CD4-positive, alpha-beta memory T cell (primary cell): ENCODE measurements at places on chromosomes 3 and 15. TPM values are rescaled to one million over a fixed set of nuclear protein-coding genes. Genes with fewer than 3 reads are reported as not detected.

GRCh38 chr3:72976281-72976741 is 20.3 kb upstream of the PPP4R2 start:
- H3K4me1 ChIP-seq, result peaks cover 5% of the 10 kb centered on the region
- H3K4me3 ChIP-seq, result no peak overlapping the region
- H3K27me3 ChIP-seq, result no peaks in the 10 kb centered on the region
- H3K27ac ChIP-seq, result no peak overlapping the region
- no peaks in the 10 kb centered on the region for H3K36me3 ChIP-seq

- H3K27ac ChIP-seq, result no peak overlapping the region
- no peaks in the 10 kb centered on the region for H3K36me3 ChIP-seq
- DNase-seq, result no peak
- no peaks in the 10 kb centered on the region for H3K27me3 ChIP-seq
Observed at GRCh38 chr3:128194843-128195242, 41.6 kb downstream of the EEFSEC start.

DNA sequence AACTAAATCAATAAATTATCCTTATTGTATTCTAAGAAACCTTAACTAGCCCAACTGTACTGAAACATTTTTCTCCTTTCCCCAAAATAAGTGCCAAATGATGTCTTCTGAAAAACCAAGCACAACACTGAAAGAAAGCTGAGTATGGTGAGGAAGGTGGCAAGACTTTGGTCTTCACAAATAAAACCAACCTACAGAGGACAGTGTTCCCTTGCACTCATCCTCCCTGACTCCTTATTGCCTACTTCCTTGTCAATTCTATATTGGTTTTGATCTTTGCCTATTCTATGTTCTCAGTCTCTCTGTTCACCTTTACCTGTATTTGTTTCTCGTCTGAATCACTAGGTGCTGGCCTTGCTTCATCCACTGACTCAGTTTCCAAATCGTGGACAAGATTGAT is 490.1 kb upstream of the ZNF385D start:
- H3K27me3 ChIP-seq, result no peaks in the 10 kb centered on the region
- no peaks in the 10 kb centered on the region for H3K36me3 ChIP-seq
- H3K27ac ChIP-seq, result no peak overlapping the region
- H3K4me1 ChIP-seq, result no peaks in the 10 kb centered on the region
- no peak overlapping the region for H3K4me3 ChIP-seq

- no peak overlapping the region for H3K4me3 ChIP-seq
- H3K4me1 ChIP-seq, result no peaks in the 10 kb centered on the region
- no peak for DNase-seq
- H3K36me3 ChIP-seq, result no peaks in the 10 kb centered on the region
- H3K27ac ChIP-seq, result no peak overlapping the region
Observed at GRCh38 chr15:80587816-80588456, 107.2 kb upstream of the ABHD17C start.

GRCh38 chr15:64443016-64443415 is 17.4 kb upstream of the ZNF609 start:
- no peak overlapping the region for H3K4me3 ChIP-seq
- no peak for DNase-seq
- peaks cover 42% of the 10 kb centered on the region for H3K4me1 ChIP-seq
- H3K36me3 ChIP-seq, result no peaks in the 10 kb centered on the region
- H3K27me3 ChIP-seq, result no peaks in the 10 kb centered on the region

C3orf22 gene
- not detected for total RNA-seq

TMEM108 gene
- total RNA-seq, result not detected

PLCH1 gene
- total RNA-seq, result not detected

CILP gene
- total RNA-seq, result 0.42 TPM

RASGRP1 gene
- 123 TPM for total RNA-seq
